ENCODE measurements at places on chromosomes 4 and X.

- no peak for DNase-seq
These were observed 79.8 kb downstream of the CCNG2 start for GRCh38 chr4:77236806-77237205.

GRCh38 chr4:41178372-41179370 is 35.7 kb downstream of the APBB2 start:
- no peak for DNase-seq

DNA sequence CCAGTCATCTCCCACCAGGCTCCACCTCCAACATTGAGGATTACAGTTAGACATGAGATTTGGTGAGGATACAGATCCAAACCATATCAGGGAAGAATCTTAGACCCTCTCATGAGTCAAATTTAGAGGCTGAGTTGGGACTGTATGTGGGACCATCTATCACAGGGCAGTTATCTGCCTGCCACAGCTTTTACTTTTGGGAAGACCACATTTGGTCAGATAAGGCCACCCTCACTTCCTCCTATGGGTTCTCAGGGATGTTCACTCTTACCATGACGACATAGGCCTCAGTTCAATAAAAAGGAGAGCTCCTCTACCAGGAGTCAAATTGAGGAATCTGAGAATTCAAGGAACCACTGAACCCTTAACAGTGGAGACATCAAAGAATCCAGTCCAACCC is 2.1 kb downstream of the MAGEB2 start:
- DNase-seq = no peak

- no peak for DNase-seq
These were observed 31.8 kb upstream of the C4orf50 start for GRCh38 chr4:6049985-6050384.

DNA sequence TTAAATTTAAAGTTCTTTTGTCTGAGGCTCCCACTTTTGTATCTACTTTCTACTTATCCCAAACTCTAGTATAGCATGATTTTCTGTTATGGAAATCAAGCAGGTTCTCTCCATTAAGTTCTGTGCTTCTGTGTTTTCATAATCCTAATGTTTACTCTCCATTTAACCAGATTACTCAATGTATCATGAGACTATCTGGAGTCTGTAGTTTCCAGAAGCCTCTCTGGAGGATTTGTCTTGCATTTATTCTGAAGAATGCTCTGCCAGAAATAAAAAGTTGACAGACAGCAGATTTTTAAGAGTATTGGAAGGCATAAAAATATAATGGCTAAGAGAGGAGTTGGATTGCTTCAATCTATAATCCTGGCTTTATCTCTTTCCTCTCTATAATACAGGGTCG is 39.2 kb upstream of the PLS3 start:
- DNase-seq = no peak

DNA sequence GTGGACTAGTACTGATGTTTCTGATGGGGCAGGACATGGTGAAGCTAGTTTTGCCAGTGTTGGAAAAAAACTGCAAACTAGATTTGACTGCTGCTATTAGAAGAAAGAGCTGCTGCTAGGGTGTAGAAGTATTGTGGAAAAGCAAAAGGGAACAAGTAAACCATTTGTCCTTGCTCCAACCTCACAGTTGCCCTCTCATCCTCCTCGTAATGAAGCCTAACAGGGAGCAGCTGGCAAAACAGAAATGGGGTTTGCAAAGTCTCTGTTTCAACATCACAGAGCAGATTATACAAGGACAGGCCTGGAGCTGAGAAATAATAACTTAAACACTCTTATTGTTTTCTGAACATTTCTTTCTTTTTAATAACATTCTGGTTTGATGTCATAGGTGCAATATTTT is 346.2 kb downstream of the MAGEB5 start:
- no peak for DNase-seq

DNA sequence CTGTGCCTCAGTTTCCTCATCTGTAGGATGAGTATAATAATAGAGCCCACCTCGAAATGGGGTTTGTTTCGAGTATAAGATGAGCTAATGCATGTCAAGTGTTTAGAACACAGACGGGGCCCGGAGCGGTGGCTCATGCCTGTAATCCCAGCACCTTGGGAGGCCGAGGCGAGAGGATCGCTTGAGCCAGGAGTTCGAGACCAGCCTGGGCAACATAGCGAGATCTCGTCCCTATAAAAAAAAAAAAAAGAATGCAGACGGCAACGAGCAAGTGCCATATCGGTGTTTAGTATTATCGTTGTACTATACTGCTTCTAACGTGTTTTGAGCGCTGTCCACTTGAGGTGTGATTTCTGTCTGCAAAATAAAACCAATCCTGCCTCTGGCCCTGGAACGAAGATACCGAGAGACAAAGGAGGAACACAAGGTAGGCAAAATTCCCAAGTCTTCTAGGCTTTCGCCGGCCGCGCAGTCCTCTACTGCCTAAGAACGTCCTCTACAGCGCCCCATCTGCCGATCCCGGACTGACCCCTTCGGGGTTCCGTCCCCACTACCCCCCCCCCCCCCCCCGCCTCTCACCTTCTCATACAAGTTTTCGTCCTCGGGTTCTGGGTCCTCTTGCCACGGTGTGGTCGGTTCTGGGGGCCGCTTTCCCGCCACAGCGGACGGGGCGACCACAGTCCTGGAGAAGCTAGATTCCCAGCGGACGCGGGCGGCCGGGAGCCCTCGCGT is 442 bp downstream of the NDUFB11 start:
- peak; percentile 23 for DNase-seq

DNA sequence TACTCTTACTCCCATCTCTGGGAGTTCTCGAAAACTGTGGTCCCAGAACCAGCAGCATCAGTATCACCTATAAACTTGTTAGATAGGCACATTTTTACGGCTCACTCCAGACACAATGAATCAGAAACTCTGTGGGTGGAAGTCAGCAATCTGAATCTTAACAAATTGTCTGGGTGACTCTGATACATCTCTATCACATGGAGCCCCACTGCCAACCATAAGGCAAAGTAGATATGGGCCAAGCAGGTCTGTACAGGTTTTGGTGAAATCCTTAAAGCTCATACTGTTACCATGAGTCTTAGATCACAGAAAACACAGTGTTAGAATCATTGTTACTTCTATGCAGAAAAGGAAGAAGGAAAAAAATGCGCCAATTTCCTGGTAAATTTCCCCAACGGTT is 122.5 kb upstream of the HCCS start:
- DNase-seq = no peak

DNA sequence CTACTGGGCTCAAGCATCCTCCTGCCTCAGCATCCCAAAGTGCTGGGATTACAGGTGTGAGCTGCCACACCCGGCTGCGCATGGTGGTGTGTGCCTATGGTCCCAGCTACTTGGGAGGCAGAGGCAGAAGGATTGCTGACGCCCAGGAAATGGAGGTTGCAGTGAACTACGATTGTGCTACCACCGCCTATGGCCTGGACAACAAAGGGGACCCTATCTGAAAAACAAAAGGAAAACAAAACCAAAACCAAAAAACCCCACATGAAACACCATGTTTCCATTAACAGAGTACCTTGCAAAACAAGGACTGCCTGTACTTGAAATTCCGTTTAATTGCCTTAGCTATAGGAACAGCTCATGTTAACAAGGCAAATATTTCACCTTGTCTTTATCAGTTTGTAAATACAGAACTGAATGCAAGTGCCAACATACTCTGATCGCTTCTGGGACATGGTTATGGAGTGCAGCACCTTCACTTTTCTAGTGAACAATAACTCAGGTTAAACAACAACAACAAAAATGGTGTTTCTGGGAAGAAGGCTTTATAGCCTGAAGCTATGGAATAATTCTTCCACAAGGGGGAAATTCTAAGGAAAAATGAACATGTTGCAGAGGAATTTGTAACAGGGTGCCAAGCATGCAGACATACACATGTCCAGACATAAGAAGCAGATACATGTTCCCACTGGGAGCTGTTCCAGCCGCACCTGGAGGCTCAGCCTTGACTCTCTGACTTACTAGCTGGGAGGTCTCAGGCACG is 73.2 kb upstream of the STS start:
- DNase-seq = no peak

- DNase-seq = no peak
These were observed 1548.7 kb downstream of the PCDH7 start for GRCh38 chr4:32268863-32269262.

GRCh38 chr4:56907489-56908205 is at the start of gene REST:
Gene REST (plus strand): TSS chr4:56907900. CDS start chr4:56910639, 2,739 bp downstream.
- peak; percentile 88 for DNase-seq

DNA sequence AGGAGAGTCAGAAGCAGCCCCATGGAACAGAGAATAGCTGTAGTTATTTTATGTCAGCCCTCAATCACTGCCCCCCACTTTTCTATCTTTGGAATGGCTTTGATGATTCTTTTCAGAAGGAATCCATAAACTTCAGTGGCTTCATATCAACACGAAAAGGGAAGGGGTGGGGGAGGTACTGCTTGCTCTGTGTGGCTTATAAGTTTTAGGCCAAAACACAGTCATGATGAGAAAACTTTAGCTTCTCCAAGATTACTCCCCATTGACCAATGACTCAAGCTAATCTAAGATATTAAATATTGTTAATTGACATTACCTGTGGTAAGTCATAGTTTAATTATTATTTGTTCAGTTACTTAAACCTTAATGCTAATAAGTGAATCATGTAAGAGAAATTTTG is 669.6 kb upstream of the FAM241A start:
- no peak for DNase-seq

DNA sequence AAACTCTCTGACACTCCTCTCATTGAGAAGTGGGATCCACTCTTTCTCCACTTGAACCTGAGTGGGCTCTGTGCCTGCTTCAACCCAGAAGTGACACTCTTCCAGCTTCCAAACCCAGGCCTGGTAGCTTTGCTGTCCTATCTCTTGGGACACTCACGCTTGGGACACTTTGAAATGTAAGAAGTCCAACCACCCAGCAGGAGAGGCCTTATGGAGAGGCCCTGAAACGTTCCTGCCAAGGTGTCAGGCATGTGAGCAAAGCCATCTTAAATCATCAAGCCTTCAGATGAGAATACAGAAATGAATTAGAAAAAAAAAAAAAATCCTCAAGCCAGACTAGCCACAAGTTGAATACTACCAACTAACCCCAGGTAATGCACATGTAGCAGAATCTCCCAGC is 30.2 kb downstream of the RBM47 start:
- DNase-seq = no peak

DNA sequence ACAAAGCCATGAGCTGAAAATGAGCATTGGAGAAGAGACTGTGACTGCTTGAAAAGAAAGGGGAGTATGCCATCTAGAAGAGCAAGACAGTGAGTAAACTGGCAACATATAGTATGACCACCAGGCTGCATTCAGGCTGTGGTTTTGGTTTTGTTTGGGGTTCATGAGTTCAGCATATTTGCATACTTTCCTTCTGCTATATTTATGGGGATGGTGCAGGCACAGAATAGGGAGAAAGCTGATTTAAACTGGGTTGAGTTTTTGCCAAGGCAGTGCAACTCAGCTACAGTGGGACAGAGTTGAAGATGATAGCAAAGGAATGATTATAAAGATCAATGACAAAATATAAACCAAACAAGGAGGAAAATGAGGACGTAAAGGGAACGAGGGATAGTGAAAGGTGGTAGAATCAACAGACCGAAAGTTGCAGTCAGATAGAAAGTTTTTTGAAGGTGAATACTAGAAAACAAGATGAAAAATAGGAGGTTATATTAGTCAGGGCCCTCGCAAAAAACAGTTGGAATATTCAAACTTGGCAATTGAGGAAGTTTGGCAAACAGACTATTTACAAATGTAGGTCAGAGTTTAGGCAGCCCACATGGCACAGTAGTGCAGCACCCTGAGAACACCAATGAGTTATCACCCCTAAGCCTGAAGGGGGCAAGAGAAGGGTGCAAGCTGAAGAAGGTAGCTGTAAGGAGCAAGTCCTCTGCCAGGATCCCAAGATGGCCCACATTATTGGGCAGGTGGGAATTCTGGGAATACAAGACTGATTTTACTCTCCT is 114.8 kb upstream of the MAP9 start:
- no peak for DNase-seq

GRCh38 chr4:83569987-83570386 is 34.1 kb downstream of the GPAT3 start:
- DNase-seq = no peak

- no peak for DNase-seq
These were observed 113.2 kb downstream of the CRLF2 start for GRCh38 chrX:1099146-1099770.

DNA sequence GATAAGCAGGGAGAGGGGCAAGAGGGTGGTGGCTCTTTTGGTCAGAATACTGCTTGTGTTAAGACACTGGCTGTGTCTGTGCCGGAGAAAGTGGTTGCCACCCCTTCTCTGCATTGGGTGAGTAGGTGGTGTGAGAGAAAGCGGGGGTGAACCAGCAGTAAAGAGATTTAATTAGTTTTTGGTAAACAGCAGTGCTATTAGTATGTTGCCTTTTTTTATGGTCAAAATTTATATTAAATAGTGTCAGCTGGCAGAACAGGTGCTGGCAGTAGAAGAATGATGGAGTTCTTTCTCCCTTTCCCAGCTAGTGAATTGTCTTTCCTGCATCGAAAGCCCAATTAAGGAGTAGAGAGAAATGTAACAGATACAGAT is 181.6 kb downstream of the LARP7 start:
- DNase-seq = no peak

- DNase-seq = no peak
These were observed 25.7 kb upstream of the MND1 start for GRCh38 chr4:153318696-153319320.

- DNase-seq = no peak
These were observed 77.9 kb downstream of the EGF start for GRCh38 chr4:109990261-109991257.

DNA sequence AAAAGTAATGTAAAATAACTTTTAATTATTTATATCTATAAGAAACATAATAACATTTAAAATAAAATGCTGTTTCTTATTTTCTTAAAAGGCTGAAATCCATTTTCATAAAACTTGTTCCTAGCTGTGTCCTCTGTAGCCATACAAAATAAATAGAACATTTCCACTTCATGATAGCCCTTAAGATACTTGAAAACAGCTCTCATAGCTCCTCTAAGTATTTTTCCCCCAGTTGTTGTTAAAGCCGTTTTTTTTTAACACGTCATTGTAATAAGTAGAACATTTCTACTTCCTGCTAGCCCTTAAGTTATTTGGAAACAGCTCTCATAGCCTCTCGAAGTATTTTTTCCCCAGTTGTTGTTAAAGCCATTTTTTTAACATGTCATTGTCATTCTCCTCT is 97.3 kb upstream of the SOX3 start:
- DNase-seq = no peak

- DNase-seq = no peak
These were observed 11.7 kb downstream of the COQ2 start for GRCh38 chr4:83272900-83273299.

DNA sequence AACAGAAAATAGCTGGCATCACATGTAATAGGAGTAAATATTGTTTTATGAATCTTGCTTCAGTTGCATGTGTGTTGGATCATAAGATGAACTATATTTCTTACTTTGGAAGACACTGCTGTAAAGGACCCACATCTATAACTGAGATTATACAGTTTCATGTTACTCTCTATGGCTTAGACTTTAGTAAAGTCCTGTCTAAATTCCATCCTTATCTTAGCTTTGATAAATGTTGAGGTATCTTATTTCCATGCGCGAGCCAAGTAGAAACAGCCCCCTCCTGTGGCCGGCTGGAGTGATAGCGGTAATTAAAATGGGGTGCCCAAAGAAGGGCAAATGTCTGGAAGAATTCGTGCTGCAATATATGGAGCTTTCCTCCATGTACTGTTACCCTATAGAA is 43.0 kb downstream of the CCDC158 start:
- no peak for DNase-seq

GRCh38 chrX:87583679-87584078 is 66.1 kb downstream of the KLHL4 start:
- no peak for DNase-seq

- no peak for DNase-seq
These were observed 3.3 kb downstream of the SHROOM2 start for GRCh38 chrX:9789555-9789954.

GRCh38 chrX:46757052-46757451 is 1.9 kb downstream of the SLC9A7 start:
- no peak for DNase-seq

GRCh38 chr4:84342161-84342560 is 156.9 kb downstream of the NKX6-1 start:
- no peak for DNase-seq

All from T-cell (primary cell).